ENCODE measurements at places on chromosomes 5 and 9. TPM values are rescaled to one million over a fixed set of nuclear protein-coding genes. Genes with fewer than 3 reads are reported as not detected.

AGXT2 gene
- 4.8 TPM for total RNA-seq

SHC3 gene
- 2.8 TPM for total RNA-seq

DNA sequence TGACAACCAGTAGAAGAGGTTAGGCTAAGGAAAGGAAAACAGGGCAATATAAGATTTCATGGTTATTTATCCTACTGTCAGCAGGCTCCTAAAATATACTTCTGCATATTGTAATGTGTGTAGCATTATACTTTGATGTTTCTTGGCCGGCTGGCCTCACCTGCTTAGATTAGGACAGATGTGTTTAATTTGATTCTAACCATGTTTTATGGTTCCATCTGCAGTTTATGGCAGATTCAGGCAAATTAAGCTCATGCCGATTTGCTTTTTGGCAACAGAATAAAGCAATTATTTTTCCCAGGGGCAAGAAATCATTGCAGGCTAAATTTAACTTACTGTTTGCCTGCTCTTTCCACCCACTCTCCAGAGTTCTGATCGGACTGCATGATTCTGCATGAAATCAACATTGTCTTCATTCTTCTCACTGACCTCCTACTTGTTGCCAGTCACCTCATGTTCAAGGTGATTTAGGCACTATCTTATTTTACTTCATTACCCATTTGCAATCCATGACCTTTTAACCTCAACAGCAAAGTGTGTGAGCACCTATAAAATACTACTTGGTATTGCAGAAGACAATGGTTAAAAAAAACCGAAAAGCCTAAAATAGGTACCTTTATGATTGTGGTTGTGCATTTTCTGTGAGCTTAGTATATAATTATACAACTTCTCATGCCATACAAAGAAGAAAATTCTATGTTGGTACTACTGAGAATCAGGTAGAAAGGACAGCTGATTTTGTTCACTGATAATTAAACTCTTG is 125.2 kb downstream of the EDIL3 start:
- no peaks in the 10 kb centered on the region for H3K27me3 ChIP-seq
- H3K27ac ChIP-seq = no peak overlapping the region

PCDHGB1 gene
- 0.27 TPM for total RNA-seq

CENPK gene
- 9.1 TPM for total RNA-seq

GRM6 gene
- total RNA-seq = not detected

DNA sequence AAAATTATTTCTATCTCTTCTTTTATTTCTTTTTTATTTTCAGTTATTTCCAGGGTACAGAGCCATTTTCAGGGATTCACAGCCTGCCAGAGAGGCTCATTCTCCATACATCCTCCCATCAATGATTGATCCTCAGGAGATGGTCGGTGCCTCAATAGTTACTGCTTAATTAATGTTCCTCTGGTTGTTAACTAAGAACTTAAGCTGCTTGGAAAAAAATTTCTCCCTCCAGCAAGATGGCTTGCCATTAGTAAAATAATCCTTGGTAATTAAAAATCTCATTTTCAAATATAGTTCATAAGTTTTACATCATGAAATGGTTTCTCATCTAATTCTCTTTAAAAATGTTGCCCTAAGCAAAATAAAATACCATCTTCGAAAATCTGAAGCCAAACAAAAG is 20.0 kb downstream of the MARCHF11 start:
- no peak for DNase-seq
- H3K4me1 ChIP-seq = no peaks in the 10 kb centered on the region
- no peaks in the 10 kb centered on the region for H3K36me3 ChIP-seq
- H3K27ac ChIP-seq = no peak overlapping the region

- H3K27ac ChIP-seq = no peak overlapping the region
- H3K4me3 ChIP-seq = no peak overlapping the region
These were observed 81.8 kb upstream of the MEF2C start for GRCh38 chr5:88964831-88965230.

DNA sequence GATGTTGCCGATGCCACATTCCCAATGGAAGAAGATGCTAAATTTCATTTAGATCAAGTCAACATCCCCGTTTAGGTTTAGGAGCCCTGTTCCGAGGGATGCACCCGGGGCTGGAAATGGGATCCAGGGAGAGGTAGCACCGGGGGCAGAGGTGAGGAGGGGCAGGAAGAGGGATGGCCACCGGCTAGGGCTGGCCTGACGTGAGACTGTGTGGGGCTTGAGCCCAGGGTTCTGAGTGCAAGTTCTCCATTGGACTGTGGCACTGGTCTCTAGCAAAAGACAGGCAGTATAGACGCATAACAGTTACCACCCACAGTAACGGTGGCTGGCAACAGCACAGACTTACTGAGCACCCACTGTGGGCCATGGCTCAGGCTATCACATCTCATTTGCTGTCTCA is 209.0 kb upstream of the MVB12B start:
- H3K4me1 ChIP-seq = no peaks in the 10 kb centered on the region
- no peak overlapping the region for H3K27ac ChIP-seq
- H3K36me3 ChIP-seq = no peaks in the 10 kb centered on the region

PCDHGA9 gene
- total RNA-seq = 17.3 TPM

DNA sequence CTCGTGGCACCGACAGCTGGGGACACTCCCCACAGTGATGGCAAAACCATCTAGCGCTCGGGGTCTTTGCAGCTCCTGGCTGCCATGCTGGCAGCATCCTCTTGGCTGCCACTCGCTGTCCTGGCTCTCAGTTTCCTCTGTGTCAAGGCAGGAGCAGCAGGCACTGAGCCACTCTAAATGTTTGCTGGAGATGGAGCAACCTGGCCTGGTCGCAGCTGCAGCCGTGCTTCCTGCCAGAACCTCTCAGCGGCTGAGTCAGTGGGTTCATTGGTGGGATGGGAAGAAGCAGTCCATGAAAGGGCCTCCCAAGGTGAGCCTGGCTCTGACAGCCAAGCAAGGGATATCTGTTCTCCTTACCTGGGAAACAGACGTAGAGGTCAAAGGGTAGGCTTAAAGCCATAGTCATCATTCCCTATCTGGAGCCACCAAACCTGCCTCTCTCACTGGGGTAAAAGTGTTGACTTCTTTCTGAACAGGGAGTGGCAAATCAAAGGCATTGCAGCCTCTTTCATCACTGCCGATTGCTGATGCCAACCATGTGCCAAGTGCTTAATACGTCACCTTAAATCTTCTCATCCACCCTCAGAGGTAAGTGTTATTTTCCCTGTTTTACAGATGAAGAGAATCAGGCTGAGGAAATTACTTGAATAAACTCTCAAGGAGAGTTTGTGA is 304.8 kb upstream of the ZNF462 start:
- H3K27me3 ChIP-seq = no peaks in the 10 kb centered on the region
- H3K4me1 ChIP-seq = no peaks in the 10 kb centered on the region
- no peak for DNase-seq
- H3K36me3 ChIP-seq = no peaks in the 10 kb centered on the region
- no peak overlapping the region for H3K4me3 ChIP-seq

DNA sequence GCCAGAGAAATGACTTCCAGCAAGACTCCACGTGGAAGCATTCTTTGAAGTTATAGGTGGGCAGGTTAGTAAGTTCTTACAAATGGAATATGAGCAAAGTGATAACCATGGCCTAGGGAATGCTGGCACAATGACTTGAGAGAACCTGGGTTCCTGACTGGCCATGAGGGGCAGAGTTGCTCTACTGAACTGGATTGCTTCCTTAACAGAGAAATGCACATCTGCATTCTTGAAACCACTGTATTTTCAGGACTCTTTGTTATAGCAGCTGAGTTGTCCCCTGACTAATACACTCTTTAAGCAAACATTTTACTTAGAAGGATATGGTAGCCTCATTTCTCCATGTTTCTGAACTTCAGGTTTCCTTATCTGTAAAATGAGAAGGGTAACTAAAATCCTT is 108.3 kb upstream of the GNA14 start:
- no peaks in the 10 kb centered on the region for H3K36me3 ChIP-seq
- H3K27ac ChIP-seq = no peak overlapping the region
- H3K4me1 ChIP-seq = no peaks in the 10 kb centered on the region
- no peak overlapping the region for H3K4me3 ChIP-seq
- H3K27me3 ChIP-seq = no peaks in the 10 kb centered on the region
- no peak for DNase-seq

- no peak overlapping the region for H3K27ac ChIP-seq
- no peak for DNase-seq
- no peaks in the 10 kb centered on the region for H3K4me1 ChIP-seq
- no peaks in the 10 kb centered on the region for H3K36me3 ChIP-seq
These were observed 301.3 kb upstream of the ADCY2 start for GRCh38 chr5:7094626-7095025.

DNA sequence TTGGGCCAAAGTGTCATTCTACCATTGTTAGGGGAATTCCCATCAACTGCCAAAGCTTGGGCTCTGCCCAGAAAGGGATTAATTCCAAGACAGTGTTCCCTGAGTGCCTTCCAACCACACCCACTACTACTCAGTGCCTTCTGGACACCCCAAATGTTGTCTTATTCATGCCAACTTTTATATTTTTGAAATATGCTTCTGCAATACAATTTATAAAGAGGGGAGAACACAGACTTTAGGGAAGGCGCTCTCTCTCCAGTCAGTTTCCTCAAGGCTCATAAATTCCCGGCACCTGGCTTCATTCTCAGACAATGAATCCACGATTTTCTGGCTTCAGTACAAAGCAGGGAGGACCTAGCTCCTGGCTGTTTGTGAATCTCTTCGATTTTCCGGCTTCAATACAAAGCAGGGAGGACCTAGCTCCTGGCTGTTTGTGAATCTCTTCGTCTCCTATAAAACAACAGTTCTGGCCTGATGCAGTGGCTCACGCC is 120.1 kb upstream of the MYO10 start:
- no peaks in the 10 kb centered on the region for H3K27me3 ChIP-seq
- no peak for DNase-seq
- peaks cover 5% of the 10 kb centered on the region for H3K4me1 ChIP-seq
- no peak overlapping the region for H3K4me3 ChIP-seq

DNA sequence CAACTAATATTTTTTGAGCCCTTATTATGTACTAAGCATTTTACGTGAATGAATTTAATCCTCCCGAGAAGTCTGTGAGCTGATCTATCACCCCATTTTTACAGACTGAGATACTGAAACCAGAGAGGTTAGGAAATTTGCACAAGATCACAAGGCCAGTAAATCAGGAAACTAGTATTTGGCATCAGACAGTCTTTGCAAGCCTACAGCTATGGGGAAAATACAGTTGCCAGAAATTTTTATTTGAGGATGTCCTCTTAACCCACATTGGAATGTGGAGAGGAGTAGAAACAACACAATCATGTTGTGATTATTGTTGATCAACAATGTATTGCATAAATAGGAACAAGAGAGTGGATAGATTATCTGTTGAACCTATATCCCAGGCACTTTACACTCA is 2.3 kb upstream of the SLC46A2 start:
- no peak overlapping the region for H3K27ac ChIP-seq
- peaks cover 10% of the 10 kb centered on the region for H3K4me1 ChIP-seq
- H3K36me3 ChIP-seq = no peaks in the 10 kb centered on the region
- no peak overlapping the region for H3K4me3 ChIP-seq

LCN9 gene
- not detected for total RNA-seq

- no peak overlapping the region for H3K27ac ChIP-seq
- no peaks in the 10 kb centered on the region for H3K4me1 ChIP-seq
- no peaks in the 10 kb centered on the region for H3K36me3 ChIP-seq
These were observed 194.1 kb upstream of the PANK3 start for GRCh38 chr5:168773226-168773625.

FAM174A gene
- 17.1 TPM for total RNA-seq

DNA sequence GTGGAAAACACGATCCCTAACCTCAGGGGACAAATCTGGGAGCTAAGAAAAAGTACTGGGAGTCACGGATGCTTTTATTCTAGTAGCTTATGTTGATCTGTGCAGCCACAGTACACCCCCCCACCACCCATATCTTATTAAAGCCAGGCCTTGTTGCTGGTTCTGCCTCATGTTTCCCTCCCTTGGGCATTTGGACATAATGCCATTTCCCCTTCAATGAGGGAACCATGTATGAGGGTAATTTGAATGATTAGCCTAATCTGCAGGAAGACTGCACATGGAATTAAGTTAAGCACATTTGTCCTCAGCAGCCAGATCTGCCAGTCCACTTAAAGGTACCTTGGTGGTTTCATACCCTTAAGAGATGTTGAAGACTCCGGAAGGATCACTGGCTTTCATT is 102.0 kb downstream of the ARHGAP26 start:
- DNase-seq = no peak
- H3K4me3 ChIP-seq = no peak overlapping the region
- H3K36me3 ChIP-seq = no peaks in the 10 kb centered on the region
- H3K27ac ChIP-seq = peak overlapping the region; percentile 83

DNA sequence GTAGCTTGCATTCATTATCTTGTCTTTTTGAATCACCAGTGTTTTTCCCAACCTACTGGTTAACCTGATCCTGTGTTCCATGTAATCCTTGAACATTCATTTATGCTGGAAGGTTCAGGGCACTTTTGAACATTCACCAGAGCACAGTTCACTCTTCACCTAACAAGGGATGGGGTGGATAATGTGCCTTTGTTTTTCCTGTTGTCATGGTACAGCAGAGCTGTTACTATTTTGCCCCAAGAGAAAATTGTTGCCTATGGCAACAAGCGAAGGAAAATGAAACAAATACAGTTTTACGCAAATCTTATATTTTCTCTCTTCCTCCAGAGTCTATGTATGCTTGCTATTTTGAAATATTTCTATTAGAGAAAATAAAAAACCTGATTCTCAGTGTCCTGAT is 60.3 kb upstream of the RIOK2 start:
- H3K27me3 ChIP-seq = no peaks in the 10 kb centered on the region
- H3K4me1 ChIP-seq = no peaks in the 10 kb centered on the region
- DNase-seq = no peak
- no peak overlapping the region for H3K4me3 ChIP-seq

PCDHGA2 gene
- total RNA-seq = 1.1 TPM

- H3K27me3 ChIP-seq = no peaks in the 10 kb centered on the region
- H3K27ac ChIP-seq = no peak overlapping the region
- H3K36me3 ChIP-seq = no peaks in the 10 kb centered on the region
- no peaks in the 10 kb centered on the region for H3K4me1 ChIP-seq
These were observed 74.6 kb downstream of the MARCHF11 start for GRCh38 chr5:16104961-16105360.

ACTBL2 gene
- not detected for total RNA-seq

GNAQ gene
- 34.5 TPM for total RNA-seq

INPP5E gene
- 6.7 TPM for total RNA-seq

SOX30 gene
- not detected for total RNA-seq

TAL2 gene
- not detected for total RNA-seq

DNA sequence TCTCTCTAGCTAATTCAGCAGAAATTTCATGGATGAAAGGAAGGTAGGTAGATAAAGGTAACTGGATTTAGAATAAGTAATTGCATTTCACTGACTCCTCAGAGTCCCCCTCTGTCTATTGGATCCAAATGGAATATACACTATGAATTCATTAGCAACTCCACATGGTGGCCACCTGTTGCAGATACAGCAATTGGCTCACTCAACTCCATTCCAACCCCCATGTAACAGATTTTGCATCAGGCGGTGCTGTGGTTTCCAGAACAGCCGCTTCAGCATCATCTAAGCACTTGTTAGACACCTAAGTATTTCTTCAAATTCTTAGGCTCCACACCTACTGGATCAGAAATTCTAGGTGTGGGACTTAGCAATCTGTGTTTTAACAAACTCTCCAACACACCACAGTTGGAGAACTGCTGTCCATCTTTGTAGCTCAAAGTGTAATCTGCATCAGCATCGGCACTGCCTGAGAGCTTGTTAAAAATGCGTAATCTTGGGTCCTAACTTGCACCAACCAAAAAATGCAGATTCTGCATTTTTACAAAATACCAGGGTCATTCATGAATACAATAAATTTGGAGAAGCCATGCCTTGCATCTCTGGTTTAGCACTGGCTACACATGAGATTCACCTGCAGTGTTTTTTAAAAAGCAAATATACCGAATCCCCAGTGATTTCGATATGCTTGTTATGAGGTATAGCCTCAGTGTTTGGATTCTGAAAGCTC is 413.8 kb upstream of the CD180 start:
- no peaks in the 10 kb centered on the region for H3K4me1 ChIP-seq
- no peaks in the 10 kb centered on the region for H3K27me3 ChIP-seq
- no peaks in the 10 kb centered on the region for H3K36me3 ChIP-seq
- no peak overlapping the region for H3K4me3 ChIP-seq

Measured in Peyer's patch (tissue), 4 donors.